Endothelial cell of umbilical vein (primary cell): ENCODE measurements at places on chromosomes 2 and 18.

DNA sequence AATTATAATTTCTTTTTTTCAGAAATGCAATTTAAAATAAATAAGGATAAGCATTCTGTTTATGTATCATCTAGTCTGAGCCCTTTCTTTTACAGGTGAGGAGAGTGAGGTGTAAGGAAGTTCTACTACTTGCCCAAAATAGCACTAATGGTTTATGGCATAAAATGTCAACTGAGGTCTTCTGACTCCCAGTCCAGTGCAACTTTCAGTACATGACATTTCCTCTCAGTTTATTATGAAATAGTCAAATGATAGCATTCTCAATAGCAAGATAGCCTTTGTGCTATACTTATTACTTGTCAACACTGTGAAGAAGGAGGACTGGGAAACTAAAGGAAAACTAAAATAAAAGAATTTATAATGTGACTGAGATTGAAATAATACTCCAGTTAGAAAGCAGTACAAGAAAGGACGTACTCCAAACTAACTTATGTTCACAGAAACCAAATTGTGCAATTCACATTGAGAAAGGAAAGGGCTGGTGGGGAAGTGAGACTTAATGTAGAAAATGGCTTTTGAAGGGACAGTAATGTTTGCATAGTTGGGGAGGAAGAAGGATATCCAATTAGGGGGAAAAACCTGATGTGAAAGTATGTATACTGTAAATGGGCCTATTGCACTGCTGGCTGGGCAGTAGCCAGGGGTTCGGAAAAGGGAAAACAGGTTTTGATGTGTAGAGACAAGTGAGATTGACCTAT lies 166.7 kb upstream of the ZEB2 start:
- no peaks in the 10 kb centered on the region for H3K36me3 ChIP-seq
- no peak for DNase-seq
- no peak overlapping the region for H3K27ac ChIP-seq
- H3K4me3 ChIP-seq = no peak overlapping the region
- H3K27me3 ChIP-seq = no peaks in the 10 kb centered on the region

- no peaks in the 10 kb centered on the region for H3K27me3 ChIP-seq
- no peaks in the 10 kb centered on the region for H3K36me3 ChIP-seq
- no peak overlapping the region for H3K4me3 ChIP-seq
Observed at GRCh38 chr2:64819774-64820688, 166.3 kb upstream of the SERTAD2 start.

- peaks cover 20% of the 10 kb centered on the region for H3K4me1 ChIP-seq
- DNase-seq = no peak
- no peaks in the 10 kb centered on the region for H3K27me3 ChIP-seq
- H3K27ac ChIP-seq = no peak overlapping the region
- H3K4me3 ChIP-seq = no peak overlapping the region
- H3K36me3 ChIP-seq = peaks cover 27% of the 10 kb centered on the region
Observed at GRCh38 chr2:196200557-196200956, 29.2 kb upstream of the STK17B start.

DNA sequence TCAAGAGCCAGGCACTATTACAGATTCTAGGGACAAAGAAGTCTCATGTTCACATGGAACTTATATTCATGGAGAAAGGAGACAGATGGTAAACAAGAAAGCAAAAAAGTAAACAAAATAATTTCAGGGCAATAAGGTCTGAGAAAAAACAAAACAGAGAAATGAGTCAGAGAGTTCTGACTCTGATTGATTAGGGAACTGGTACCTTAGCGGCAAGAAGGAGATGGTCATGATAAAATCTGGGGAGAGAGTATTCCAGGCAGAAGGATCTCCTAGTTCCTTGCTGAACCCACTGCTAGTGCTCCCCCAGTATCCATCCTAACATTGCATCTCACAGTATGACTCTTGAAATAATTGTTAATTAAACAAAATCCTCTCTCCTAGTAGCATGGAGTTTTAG lies 161.8 kb upstream of the KLF7 start:
- H3K27me3 ChIP-seq = no peaks in the 10 kb centered on the region
- no peak for DNase-seq

- peaks cover 13% of the 10 kb centered on the region for H3K36me3 ChIP-seq
- no peak for DNase-seq
- H3K4me1 ChIP-seq = no peaks in the 10 kb centered on the region
- no peaks in the 10 kb centered on the region for H3K27me3 ChIP-seq
- H3K27ac ChIP-seq = no peak overlapping the region
- no peak overlapping the region for H3K4me3 ChIP-seq
Observed at GRCh38 chr2:95179451-95179850, 13.8 kb downstream of the ZNF2 start.

DNA sequence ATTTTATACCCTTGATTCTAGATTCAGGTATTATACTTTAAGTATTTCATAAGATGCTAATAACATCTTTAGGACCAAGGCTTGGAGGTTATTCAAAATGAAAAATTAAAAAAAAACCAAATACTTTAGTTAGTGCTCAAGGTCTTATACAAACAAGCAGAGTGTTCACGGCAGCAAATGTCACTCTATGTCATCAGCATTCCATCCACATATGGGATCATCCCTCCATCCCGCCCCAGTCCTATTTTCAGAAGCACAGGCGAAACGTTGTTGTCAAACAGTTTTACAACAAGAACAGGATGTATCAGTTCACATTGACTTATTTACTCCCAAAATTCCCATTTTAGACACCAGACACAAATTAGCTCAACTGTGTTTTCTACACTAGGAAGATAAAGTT lies 83.7 kb downstream of the DSEL start:
- DNase-seq = no peak
- H3K27me3 ChIP-seq = no peaks in the 10 kb centered on the region
- H3K4me3 ChIP-seq = no peak overlapping the region
- H3K4me1 ChIP-seq = no peaks in the 10 kb centered on the region
- H3K27ac ChIP-seq = no peak overlapping the region
- no peaks in the 10 kb centered on the region for H3K36me3 ChIP-seq

- H3K27me3 ChIP-seq = no peaks in the 10 kb centered on the region
- DNase-seq = no peak
- H3K36me3 ChIP-seq = no peaks in the 10 kb centered on the region
- no peaks in the 10 kb centered on the region for H3K4me1 ChIP-seq
- H3K4me3 ChIP-seq = no peak overlapping the region
Observed at GRCh38 chr18:75010689-75011088, 198.2 kb downstream of the PTGR3 start.

GRCh38 chr2:31018280-31018679 lies 120.0 kb downstream of the GALNT14 start:
- H3K4me3 ChIP-seq = no peak overlapping the region
- DNase-seq = no peak
- H3K27ac ChIP-seq = no peak overlapping the region

GRCh38 chr2:136116813-136117390 lies 1.0 kb downstream of the CXCR4 start:
- peak overlapping the region; percentile 45 for H3K4me3 ChIP-seq
- peaks cover 23% of the 10 kb centered on the region for H3K4me1 ChIP-seq
- H3K27ac ChIP-seq = no peak overlapping the region
- H3K27me3 ChIP-seq = peaks cover 61% of the 10 kb centered on the region
